NCI-H524 treated with DMSO at 0.1 percent for 48 hours (cell line): ENCODE measurements at places on chromosomes 4 and X.

DNA sequence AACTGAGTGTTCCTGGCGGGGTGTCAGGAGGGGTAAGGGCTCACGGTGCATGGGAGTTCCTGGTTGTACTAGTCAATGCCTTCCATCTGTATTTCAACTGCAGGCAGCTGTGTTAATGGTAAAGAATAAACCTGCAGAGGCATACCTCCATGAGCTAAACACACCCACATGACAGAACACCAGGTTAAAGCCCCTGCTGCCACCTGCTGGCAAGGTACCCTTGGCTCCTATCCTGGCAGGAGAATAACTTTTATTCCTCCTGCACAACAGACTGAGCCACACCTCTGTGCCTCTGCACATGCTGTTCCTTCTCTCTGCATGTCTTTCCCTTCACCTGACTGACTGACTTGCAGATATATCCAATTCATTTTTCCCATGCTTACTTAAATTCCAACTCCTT, 11.1 kb downstream of the ITIH6 start:
- DNase-seq: no peak

GRCh38 chrX:70979136-70979762, 48.4 kb upstream of the SLC7A3 start:
- no peak for DNase-seq

DNA sequence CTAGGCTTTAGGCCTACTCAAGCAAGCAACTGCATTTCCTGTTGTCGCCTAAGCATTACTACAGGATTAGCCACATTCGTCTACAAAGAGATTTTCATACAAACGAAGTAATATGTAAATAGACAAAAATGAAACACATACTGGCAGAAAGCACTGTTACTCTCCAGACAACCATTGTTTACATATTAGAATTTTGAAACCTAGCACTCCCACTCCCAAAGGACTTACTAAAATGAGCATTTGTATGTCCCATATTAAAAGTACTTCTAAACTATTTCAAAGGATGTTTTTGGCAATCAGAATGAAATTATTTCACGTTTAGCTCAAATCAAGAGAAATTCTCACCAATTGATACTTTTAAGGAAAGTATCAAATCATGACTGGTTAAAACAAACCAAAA, 570.8 kb downstream of the PRR32 start:
- DNase-seq: no peak

GRCh38 chr4:68324519-68325262, 25.2 kb downstream of the YTHDC1 start:
- no peak for DNase-seq

DNA sequence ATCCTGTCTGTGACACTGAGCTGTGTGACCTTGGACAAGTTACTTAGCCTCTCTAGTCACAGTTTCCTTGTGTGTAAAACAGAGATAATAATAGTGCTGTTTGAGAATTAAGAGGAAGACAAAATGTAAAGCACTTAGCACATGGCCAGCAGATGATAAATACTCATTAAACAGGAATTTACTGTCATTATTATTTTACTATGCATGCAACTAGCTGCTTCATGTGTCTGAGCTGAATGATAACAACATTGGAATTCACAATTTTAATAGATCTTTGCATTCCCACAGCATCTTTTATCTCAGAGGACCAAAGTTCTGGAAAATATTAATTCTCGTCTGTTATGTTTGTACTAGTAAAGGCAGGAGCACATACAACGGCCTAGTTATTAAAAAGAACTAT, 79.2 kb upstream of the TET2 start:
- no peak for DNase-seq

GRCh38 chrX:2647627-2648026, 43.5 kb upstream of the CD99 start:
- no peak for DNase-seq

DNA sequence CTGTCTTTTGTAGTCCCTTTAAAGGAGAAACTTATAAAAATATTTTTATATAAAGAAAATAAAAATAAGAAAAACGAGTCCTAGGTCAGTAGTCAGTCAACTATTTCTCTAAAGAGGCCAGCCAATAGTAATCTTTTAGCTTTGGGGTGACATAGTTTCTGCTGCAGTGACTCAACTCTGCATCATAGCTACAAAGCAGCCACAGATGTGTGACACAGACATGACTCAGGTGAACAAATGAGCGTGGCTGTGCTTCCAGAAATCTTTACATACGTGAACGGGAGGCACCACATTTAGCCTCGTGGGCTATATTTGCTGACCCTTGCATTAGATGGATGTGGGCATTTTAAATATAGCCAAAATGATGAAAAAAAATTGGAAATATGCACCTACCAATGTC, 1862.5 kb upstream of the TENM3 start:
- DNase-seq: no peak

DNA sequence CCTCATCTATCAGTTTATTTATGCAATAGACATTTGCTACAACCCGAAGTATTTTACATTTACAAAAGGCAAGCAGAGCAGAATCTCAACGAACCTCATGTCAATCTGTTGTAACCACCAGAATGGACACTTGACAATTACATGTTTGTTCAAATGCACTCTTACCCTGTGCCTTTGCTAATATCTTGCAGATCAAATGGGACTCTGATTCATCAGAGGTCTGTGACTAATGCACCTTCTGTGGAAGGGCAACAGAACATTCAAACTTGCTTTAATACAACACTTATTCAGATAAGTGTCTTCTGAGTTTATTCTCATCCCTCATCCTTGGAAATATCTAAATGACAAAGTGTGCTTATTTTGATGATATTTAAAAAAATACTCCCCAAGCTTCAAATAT, 644.7 kb upstream of the PCDH10 start:
- no peak for DNase-seq

DNA sequence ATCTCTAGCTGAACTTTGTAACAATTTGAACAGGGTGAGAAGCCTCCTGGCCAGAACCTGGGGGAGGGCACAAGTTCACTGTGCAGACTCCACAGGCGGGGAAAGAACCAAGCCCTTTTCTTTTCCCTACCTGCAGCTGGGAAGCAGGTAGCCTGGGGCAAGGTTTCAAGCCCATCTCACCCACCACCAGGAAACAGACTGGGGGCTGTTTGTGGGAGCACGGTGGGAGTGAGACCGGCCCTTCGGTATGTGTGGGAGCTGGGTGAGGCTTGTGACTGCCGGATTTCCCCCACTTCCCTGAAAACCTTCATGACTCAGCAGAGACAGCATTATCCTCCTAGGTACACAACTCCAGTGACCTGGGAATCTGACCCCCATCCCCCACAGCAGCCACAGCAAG, 211.7 kb downstream of the ZNF674 start:
- DNase-seq: no peak

GRCh38 chrX:49155900-49156837, 6.4 kb upstream of the MAGIX start:
- DNase-seq: peak; percentile 65

GRCh38 chr4:6229095-6229494, 28.7 kb upstream of the JAKMIP1 start:
- no peak for DNase-seq

DNA sequence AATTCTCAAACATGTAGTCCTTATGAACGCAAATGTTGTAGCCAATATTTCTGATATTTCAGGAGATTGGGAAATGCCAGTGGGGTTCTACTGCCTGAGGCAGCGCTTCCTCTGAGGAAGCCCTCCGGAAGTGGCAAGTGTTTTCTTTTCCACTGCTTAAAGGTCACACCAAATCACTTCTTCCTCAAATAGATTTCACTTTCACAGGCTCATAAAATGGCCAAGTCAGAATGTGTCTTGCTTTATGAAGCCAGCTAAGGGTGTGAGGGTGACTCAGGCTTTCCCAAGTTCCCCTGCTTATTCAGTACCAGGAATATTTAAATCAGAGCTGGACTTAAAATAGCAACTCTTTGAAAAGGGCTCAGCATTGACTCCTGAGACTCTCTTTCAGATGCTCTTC, 514.2 kb upstream of the DIPK2B start:
- DNase-seq: no peak

DNA sequence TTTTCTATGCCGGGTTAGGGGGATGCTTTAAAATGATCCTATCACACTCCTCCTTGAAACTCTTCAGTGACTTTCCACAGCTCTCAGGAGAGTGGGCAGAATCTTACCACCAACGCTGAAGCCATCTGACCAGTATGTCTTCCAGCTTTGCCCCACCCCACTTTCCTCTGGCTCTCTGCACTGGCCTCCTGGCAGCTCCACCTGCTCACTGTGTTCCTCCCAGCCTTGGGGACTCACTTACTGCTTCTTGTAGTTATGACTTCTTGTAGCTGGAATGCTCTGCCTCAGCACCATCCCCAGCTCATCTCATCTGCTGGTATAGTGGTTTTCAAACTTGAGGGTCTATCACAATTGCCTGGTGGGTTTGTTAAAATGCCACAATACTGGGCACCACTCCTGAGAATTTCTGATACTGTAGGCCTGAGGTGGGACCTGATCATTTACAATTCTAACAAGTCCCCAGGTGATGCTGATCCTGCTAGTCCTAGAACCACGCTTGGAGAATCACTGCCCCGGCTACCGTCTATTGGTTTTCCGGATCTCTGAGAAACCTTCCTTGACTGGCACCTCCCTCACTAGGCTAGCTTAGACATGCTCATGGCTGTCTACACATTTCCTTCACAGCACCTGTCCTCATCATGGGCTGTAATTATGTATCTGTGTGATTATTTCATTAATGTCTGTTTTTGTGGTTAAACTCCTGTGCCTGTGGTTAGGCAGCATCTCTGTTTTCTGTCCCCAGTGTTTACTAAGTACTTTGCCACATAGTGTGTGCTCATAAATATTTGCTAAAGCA, 152.2 kb downstream of the MGST2 start:
- no peak for DNase-seq

GRCh38 chr4:148926276-148927260, 484.4 kb upstream of the NR3C2 start:
- DNase-seq: peak; percentile 0

DNA sequence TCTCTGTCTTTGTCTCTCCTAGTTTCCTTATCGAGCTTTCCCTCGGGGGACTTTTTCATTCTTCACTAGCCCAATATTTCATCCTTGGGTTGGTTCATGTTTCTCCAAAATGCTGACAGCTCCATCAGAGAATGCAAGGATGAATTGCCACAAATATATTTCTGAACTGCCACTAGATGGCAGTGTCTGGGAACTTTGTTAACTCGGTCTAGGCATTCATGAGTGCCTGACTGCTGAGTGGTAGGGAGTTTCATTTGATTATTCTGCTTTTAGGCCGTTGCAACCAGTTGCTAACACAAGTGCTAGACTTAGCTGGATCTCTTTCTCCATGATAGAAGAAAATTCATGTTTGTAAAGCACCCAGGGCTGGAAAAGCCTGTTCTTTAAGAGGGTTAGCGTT, 73.5 kb upstream of the RAP2C start:
- DNase-seq: no peak

DNA sequence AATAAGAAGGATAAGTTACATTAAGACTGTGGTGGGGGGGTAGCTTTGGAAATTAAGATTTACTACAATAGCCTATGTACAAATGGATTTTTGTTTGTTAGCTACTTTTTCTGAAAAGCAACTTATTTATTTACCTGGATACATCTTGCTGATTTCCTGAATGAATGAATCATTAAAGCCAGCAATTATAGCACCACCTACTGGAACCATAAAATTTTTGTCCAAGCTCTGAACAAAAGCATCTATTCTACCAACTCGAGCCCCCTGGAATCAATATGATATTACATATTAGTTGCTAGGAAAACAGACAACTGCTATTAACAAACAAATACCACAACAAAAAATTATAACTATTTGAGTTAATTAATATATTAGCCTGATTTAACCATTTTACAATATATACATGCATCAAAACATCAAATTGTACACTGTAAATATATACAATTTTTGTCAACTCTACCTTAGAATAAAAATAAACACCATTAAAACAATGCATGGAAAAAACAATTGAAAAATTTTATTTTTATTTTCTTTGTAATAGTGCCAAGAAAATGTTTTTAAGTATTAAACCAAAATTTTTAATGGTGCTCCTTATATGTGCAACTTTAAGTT, 15.3 kb downstream of the SEPSECS start:
- DNase-seq: no peak

GRCh38 chr4:660401-660800, 13.7 kb downstream of the ATP5ME start:
- DNase-seq: no peak

DNA sequence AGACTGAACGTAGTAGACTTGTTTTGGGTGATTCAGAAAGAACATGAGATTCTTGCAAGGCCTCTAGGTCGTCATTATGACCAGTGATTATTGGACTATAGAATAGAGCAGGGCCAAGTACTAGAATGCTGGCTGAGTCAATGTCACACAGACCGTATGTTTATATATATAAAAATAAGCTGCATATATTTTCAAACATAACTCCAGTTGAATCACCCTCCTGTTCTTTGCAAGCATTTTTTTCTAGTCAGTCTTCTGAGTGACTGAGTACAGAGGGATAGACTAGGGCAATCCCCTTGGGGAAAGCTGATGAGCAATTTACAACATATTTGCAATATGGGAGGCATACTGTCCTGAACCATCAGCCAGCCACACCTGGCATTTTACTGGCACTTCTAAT, 48.4 kb upstream of the PRPS1 start:
- no peak for DNase-seq

DNA sequence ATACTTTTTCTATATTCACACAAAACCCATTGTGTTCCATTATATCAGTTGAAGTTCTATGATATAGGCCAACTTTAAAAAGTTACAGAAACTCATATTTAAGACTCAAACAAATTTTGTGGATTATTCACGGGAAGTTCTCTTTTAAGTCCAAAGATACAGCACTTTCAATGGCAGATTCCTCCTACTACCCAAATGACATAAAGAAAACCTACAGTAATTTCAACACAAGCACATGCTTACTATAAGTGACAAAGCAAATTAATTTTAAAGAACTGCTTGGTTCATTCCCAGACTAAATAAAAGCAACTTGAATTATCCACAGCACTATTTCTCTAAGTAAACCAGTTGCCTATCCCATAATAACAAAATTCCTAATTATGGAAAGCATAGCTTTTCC, 4.1 kb downstream of the PPA2 start:
- DNase-seq: no peak

- DNase-seq: no peak
Observed at GRCh38 chrX:101163166-101163565, 56.4 kb upstream of the DRP2 start.

- DNase-seq: no peak
Observed at GRCh38 chrX:131869182-131869581, 153.9 kb upstream of the STK26 start.

- no peak for DNase-seq
Observed at GRCh38 chr4:186118582-186118981, 14.1 kb downstream of the FAM149A start.

DNA sequence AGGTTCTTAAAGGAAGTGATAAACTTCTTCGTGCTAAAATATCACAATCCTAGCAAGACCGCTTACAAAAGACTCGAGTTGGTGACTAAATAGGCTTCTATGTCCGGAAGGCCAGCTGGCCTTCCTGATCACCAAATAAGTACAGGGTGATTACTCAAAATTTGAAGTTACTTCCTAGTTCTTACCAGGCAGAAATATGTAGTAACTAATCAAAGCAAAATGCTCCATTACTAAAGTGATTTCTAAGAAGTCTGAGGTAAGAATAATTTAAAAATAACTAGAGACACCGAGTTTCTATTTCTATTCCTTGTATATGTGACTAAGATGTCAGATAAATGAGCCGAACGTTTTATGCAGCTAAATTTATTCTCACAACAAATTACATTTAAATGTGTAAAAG, 62.2 kb downstream of the NSUN7 start:
- no peak for DNase-seq

- no peak for DNase-seq
Observed at GRCh38 chr4:2860391-2861348, 17.0 kb downstream of the ADD1 start.

- no peak for DNase-seq
Observed at GRCh38 chr4:87339440-87339839, 16.8 kb upstream of the HSD17B13 start.
